ENCODE measurements at places on chromosomes 4 and X.

- no peak for DNase-seq
Observed at GRCh38 chr4:109589119-109589518, 29.1 kb downstream of the MCUB start.

DNA sequence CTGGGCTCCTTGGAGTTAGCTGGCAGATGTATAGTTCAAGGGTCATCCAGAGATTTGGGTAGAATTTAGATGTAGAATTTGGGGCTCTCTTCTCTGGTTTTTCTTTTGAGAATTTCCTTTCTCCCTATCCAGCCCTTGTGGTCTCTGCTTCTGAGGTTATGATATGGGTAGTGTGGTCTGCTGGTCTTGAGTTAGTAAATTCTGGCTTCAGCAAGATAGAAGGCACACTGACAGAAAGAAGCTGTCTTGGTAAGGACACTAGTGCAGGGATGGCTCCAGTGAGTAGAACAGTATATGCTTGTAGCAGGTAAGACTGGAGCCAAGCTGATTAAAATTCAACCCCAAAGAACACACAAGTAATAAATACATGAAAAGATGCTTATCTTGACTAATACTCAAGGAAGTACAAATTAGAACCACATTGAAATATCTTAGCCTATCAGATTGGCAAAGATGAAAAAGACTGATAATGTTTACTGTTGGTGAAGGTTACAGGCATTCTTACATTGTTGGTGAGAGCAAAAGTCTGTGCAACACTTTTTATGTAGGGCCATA is 2.1 kb upstream of the IL9R start:
- no peak for DNase-seq

- DNase-seq: no peak
Observed at GRCh38 chr4:180949424-180950213, 1293.6 kb upstream of the TENM3 start.

DNA sequence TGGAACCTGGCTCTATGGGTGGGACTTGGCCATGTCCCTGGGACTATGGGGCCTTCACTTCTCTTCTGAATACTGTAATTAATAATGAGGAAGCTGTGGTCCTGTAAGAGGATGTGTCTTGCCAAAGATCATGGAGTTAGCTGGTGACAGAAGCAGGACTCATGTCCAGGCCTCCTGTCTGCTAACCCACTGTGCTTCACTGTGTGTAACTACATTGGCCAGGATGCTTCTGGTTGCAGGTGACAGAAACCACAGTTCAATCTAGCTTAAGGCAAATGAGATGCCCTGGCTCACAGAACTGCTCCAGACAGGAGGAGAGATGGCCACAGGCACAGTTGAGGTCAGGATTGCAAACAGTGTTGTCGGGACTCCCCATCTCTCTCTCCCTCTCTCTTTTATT is 3.1 kb downstream of the MTMR1 start:
- no peak for DNase-seq

- no peak for DNase-seq
Observed at GRCh38 chr4:106367072-106367471, 1.5 kb downstream of the GIMD1 start.

DNA sequence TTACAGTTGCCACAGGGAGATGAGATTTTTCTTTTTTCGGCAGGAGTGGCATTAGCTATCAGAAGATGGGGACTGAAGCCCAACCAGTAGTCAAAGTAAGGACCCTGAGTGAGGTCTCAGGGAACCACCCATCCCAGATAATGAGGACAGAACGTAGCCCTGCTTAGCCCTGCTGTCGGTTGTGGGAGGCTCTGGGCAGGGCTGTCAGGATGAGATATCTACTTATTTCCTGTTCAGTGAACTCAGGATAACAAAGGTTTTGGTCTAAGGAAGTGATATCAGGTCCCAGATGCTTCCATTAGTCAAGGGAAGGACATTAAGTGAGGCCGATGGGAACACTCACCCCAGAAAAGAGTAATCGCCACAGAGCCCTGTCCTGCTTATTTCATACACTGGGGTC is 2.3 kb downstream of the MAGEB16 start:
- no peak for DNase-seq

DNA sequence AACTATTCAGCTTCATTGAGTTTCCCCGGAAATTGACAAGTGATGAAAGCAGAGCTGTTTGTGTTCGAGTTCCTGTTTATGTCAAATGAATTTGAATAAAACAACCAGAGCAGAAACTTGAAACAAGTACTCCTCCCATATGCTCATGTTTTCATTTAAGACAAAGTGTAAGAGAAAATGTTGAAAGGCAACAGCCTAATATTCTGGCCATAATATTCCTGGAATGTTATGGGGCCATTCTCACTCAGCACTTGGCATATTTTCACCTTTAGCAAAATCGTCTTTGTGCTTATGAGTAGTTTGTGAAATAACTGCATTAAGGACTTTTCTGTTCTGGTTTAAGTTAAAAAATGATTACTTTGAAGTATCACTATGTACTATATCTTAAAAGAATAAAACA is 276.0 kb upstream of the FAT1 start:
- DNase-seq: no peak

- DNase-seq: no peak
Observed at GRCh38 chr4:163697121-163697520, 202.6 kb downstream of the TMA16 start.

- DNase-seq: no peak
Observed at GRCh38 chrX:110401135-110401534, 42.5 kb downstream of the RTL9 start.

DNA sequence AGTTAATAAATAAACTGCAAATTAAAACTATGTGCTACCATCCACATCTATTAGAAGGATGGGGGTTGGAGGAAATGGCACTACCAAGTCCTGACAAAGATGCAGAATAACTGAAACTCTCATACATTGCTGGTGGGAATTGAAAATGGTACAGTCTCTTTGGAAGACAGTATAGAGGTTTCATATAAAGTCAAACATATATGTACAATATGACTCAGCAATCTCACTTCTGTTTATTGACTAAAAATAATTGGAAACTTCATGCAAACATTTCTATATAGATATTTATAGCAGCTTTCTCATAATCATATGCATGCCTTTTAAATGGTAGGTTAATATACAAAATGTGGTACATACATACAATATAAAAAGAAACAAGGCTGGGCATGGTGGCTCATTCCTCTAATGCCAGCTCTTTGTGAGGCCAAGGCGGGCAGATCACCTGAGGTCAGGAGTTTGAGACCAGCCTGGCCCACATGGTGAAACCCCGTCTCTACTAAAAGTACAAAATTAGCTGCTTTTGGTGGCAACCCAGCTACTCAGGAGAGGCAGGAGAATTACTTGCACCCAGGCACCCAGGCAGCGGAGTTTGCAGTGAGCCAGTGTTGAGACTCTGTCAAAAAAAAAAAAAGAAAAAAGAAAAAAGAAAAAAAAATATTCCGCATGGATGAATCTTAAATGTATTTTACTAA is 225.0 kb upstream of the CXXC4 start:
- no peak for DNase-seq

DNA sequence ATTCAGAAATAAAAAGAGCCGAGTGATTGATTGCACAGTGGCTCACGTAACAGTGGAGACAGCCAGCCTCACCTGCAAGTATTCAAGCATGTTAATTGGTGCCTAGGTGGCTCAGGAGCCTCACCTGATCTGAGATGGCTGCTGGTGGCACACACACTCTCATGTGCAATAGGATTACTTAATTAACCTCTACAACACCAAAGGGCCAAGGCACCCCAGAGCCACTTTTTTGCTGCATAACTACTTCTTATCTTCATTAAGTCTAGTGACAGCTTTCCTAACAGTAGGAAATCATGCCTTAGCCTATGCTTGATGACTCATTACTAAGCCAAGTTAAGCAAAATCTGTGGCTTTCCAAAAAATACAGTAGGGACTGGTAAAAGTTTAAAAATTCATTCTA is 117.3 kb upstream of the NOCT start:
- no peak for DNase-seq

All from CD4-positive, alpha-beta T cell treated with Interleukin-6 for 4 hours (primary cell).